ENCODE measurements at places on chromosomes 2 and 18. TPM values are rescaled to one million over a fixed set of nuclear protein-coding genes. Genes with fewer than 3 reads are reported as not detected.

The COLEC12 gene
- 57.3 TPM for total RNA-seq

DNA sequence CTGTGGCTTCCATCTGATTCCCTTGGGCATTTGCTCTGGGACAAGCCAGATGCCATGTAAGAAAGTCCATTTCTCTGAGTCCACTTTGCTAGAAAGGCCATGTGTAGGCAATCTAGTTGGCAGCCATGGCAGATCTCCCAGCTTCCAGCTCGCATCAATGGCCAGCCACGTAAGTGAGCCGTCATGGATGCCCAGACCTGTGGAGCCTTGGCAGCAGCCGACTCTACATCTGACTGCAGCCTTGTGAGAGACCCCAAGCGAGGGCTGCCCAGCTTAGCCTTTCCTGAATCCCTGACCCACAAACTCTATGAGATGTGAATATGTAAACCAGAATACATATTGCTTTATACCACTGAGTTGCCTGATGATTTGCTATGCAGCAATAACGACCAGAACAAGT, 533.5 kb downstream of the PARD3B start:
- DNase-seq, result no peak

DNA sequence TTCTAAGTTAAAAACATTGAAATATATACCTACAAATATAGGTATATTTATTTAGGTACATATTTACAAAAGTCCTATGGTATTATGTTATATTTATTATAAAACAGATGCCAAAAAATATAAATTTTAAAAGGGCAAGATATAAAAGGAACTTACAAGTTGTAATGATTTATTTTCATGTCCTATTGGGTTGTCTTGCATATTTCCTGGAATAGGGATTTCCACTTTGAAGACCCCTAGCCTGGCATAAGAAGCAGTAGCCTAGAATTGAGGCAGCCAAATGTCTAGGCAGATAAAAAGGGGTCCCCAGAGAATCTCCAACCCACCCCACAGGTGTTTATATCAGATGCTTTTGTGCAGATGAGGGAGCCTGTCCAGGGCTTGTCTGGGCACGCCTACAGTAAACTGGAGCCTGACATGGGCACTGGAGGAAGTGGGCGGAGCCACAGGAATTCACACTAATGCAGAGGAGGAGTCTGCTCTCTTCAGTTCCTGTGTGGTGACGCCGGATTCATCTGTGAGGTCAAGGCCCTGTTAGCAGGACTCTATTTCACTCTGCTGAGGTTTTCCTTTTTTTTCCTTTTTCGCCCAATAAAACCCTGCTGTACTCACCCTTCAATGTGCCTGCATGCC, 1088.9 kb upstream of the PIK3C3 start:
- no peak for DNase-seq

DNA sequence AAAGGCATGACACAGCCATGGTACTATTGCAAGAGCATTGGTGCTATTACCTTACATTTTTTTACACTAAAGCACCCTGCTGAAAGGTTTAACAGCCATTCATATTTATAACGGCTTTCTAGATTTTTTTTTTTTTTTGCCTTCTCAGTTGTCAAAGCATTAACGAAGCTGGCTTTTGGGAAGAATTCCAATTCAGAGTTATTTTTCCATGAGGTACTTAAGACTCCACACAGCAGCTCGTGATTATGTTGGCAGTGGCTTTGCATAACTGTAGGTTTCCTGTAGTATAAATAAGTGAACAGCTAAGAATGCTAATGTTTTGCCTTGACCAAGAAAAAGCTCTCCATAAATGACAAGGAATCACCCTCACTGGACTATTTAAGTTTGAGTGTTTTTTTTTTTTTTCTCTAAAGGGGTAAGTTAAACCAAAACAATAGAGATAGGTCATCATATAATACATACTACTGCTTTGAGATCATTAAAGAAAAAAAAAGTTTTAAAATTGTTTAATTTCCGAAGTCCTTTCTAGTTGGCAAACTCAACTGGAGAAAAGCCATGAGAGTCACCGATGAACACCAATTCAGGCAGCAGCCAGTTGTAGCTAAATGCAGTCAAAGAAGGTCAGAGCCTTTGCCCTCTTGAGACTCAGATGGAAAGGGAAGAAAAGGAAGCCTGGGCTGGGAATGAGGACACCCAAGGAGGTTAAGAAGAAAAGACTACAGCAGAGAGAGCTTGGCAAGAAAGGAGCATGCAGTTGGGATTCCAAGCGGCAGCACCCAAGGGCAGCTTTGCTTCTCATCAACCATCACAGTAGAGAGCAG, 187.4 kb upstream of the NCKAP5 start:
- DNase-seq, result no peak

Measured in breast epithelium (tissue), 4 donors.